ENCODE measurements at places on chromosomes 2 and 18.

- DNase-seq = no peak
These were observed 163.4 kb downstream of the MYCN start for GRCh38 chr2:16103614-16104314.

- DNase-seq = peak; percentile 99
These were observed 87.0 kb downstream of the ALPK2 start for GRCh38 chr18:58541789-58542425.

GRCh38 chr2:215748446-215748845 is 264.9 kb downstream of the MREG start:
- DNase-seq = peak; percentile 55

- DNase-seq = peak; percentile 41
These were observed 194.3 kb downstream of the GALNT1 start for GRCh38 chr18:35775887-35776286.

DNA sequence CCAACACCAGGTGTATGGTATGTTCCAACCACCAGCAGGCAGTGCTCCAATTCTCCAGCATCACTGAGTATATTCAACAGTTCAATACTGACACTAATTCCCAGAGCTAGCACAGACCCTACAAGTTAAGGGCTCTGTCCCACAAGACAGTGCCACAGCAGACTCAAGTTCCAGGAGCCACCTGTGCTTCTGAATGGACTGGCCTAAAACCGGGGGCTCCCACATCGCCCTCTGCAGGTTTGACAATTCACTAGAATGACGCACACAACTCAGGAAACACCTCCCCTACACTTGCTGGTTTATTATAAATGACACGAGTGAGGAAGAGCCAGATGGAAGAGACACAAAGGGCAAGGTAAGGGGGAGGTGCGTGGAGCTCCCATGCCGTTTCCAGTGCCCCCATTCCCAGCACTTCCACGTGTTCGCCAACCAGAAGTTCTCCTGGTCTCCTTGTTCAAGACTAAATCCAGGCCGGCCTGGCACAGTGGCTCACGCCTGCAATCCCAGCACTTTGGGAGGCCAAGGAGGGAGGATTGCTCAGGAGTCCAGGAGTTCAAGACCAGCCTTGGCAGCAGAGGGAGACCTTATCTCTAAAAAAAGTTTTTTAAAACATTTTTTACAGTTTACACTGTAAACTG is 12.2 kb upstream of the ATP6V1B1 start:
- peak; percentile 14 for DNase-seq

DNA sequence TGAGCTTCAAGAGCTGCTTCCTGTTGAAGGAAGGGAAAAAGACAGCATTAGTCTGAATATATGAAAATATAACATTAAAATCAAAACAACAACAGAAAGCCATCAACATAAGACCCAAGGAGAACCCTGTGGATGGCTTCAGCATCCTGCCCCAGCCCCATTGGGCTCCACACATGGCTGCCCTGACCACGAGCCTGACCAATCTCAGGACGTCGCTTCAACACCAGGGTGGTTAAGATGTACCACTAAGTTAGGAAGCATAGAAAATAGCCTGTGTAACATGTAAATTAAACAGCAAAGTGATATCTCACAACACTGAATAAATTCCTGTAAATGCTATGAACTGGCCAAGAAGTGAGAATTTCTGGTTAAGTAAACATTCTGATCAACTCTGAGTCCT is 77.2 kb upstream of the CD226 start:
- no peak for DNase-seq

DNA sequence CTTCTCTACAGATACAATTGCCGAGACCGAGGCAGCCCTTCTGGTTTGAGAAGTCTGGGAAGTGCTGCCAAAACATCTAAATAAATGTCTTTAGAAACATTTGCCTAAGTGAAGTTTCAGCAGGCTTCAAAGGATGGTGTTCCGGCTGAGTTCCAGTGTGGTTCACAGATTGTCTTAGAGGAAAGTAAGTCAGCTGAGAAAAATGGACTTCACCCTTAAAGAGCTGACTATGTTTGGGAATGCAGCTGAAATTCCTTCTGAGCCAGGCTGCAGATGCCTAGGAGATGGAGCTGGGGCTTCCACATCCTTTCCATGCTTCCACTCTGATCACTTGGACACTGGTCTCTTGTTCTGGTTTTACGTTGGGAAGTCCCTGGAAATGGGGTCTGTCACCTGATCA is 83.6 kb downstream of the FHOD3 start:
- DNase-seq = no peak

- no peak for DNase-seq
These were observed 68.7 kb downstream of the CABLES1 start for GRCh38 chr18:23203891-23204432.

GRCh38 chr18:79329786-79330185 is 65.9 kb upstream of the NFATC1 start:
- no peak for DNase-seq

DNA sequence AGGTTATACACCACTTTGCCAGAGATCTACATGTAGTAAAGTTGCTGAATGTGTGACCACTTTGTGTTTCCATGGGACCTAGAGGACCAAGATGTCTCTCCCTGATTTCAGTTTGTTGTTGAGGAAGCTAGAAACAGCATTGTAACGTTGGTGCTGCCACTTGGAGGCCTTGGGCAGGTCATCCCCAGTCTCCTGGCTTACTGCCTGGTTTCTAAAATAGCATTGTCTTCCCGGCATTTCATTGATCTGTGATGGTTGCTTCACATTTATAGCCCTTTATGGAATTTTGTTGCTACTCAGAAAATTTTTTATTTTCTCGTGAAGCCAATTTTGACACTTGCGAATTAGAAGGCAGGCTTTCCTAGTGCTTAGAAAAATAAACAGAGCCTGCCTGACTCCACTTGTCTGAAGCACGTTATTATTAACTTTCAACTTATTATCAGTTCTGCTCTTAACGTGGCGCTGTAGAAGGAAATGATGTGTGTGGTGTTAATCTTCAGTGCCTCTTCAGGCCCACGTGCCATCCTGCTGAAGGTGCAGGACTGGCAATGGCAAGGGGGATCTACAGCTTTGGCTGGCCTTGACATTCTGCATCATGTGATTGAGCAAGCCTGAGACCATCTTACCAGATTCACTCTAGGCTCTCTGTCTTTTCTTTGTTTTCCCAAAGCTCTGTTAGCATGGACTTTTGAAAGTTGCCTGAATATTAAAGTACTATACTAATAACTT is 59.9 kb downstream of the INPP4A start:
- peak; percentile 57 for DNase-seq

- no peak for DNase-seq
These were observed 1176.9 kb downstream of the SUCLG1 start for GRCh38 chr2:83282043-83282795.

GRCh38 chr2:237129625-237130263 is 44.1 kb downstream of the COPS8 start:
- no peak for DNase-seq

DNA sequence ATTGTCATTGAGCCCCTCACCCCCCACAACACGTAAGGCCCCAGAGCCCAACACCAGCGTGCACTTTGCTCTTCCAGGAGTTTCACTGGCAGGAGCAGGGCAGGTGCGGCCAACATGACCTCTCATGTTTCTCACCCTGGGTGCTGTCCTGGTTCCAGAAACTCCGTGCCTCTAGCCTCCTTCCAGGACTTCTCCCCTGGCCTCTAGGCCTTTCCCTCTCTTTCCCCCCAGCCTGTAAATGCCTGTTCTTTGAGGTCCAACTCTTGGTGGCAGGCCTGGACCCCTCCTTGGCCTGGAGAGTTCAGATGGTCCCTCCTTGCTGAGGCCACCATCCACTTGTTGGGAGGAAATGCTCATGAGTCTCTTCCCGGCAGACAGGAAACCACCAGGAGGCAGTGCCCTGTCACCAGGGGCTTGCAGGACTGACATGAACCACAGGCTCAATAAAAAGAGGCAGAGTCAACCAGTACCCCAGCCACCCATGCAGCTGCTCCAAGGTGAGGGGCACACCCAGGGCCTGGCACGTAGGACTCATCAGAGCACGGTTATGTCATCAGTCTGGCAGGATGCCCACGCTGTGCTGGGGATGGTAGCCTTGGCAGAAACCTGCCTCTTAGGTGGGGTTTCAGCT is 1.5 kb downstream of the MALL start:
- no peak for DNase-seq

DNA sequence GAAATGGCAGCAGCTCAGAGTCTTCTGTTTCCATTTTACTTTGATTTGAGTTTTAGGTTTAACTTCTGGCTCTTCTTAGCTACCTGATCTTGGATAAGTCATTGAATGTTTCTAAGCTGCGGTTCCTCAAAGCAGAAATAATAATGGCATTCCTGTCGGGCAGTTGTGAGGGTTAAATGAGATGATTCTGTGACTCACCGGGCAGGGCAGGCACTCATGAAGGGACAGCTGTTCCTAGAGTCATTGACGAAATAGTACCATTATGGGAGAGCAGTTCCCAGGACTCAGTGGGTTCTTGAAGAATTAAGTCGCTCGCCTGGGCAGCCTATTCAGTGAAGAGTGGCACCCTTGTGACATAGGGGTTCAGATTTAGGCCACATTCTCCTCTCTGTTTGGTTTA is 10.3 kb downstream of the TRIB2 start:
- DNase-seq = no peak

GRCh38 chr2:224561234-224562005 is 23.7 kb downstream of the CUL3 start:
- peak; percentile 33 for DNase-seq

- DNase-seq = peak; percentile 2
These were observed 78.5 kb downstream of the MDH1 start for GRCh38 chr2:63667132-63667700.

GRCh38 chr2:112727276-112728028 is 6.6 kb downstream of the NT5DC4 start:
- no peak for DNase-seq

GRCh38 chr2:210586381-210586780 is 30.0 kb downstream of the CPS1 start:
- DNase-seq = peak; percentile 83

DNA sequence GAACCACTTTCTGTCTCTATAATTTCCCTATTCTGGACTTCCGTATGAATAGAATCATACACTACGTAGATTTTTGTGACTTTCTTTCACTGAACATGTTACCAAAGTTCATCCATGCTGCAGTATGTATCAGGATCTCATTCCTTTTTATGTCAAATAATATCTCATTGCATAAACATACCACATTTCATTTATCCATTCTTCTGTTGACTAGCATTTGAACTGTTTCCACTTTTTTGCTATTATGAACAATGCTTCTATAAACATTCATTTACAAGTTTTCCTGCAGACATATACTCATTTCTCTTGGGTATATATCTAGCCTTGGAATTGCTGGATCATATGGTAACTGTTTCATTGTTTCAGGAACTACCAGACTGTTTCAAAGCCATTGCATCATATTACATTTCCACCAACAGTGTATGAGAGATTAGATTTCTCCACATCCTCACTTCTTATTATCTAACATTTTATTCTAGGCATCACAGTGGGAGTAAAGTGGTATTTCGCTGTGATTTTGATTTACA is 186.2 kb downstream of the DYM start:
- peak; percentile 57 for DNase-seq

GRCh38 chr18:58862356-58862755 is 2.3 kb upstream of the ZNF532 start:
- DNase-seq = no peak

DNA sequence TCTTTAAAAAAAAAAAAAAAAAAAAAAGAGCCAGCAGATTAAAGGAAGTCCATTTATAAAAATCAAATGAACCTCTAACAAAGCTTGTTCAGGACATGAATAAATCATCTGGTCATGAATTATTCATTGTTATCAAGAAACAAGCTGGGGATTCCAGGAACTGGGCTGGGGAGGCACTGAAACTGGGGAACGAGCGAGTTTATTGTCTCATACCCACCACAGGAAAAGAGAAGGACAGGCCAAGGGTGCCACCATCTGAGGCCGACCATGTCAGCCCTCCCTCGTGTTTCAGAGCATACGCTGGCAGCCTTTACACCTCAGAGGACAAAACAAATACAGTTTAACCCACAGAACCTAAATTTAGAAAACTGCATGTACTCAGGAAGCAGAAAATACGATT is 164.2 kb downstream of the VWC2L start:
- DNase-seq = no peak

DNA sequence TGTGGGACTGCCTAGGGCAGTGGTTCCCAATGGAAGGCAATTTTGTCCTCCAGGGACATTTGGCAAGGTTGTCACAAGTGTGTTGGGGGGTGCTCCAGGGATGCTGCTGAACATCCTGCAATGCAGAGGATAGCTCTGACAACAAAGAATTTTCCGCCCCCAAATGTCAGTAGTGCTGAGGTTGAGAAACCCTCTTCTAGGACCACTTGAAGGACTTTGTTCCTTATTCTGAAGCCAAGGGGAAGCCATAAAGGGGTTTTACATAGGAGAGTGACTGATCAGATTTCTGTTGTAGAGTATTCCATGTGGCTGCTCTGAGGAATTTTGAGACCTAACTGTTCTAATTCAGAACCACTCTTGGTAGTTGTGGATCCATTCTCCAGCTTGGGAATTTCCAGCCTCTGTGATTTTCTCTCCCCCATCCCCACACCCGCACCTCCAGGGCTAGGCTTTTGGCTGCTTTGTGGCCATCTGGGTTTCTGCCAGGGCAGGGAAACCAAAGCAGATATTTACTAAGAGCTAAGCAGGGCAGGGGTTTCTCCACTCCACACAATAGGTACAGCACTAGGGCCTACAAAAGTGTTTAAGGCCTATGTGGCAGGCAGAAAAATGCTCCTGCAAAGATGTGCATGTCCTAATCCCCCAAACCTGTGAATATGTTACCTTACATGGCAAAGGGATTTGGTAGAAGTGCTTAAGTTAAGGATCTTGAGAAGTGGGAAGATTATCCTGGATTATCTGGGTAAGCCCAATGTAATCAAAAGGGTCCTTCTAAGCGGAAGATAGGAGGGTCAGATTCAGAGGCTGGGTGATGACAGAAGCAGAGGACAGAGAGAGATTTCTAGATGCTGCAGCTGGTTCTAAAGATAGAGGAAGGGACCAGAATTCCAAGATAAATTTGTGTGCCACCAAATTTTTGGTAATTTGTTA is 135.4 kb downstream of the TMEM17 start:
- no peak for DNase-seq

- peak; percentile 89 for DNase-seq
These were observed 917.6 kb upstream of the ACVR2A start for GRCh38 chr2:146927080-146927711.

DNA sequence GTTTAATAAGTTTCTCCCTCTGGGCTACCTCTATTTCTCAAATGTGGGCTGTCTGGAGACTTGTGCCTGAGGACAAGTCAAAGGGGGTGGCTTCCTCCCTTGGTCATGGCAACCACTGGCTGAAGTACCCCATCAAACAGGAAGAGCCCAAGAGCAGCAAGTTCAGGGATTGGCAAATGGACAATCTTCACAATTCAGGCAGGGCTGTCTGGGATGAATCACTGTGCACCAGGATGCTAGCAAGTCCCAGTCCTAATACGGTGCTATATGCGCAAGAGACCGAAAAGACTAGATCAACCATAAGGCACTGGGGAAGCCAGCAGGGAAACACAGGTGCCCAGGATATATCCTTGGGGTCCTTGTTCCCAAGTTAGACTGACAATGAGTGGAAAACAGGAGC is 75.5 kb downstream of the ANTXR1 start:
- no peak for DNase-seq

DNA sequence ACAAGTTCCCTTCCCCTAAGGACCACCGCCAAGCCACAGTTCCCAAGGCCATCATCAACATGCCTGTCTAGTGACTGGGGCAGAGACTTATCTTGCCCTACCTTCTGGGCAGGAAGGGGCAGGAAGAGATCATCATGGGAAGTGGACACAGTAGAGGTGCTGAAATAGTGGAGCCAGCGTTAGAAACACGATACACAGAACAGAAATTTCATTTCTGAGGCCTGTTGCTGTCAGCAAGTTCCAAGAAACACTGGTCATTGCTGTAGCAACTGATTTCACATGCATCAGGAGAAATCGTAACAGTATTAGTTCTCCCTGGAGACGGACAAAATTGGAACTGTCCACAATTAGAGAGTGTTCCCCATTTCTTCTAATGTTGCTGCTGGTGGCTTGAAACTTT is 83.0 kb downstream of the COLEC12 start:
- no peak for DNase-seq

All from choroid plexus epithelial cell (primary cell).